ENCODE measurements at places on chromosomes 12 and 14. TPM values are rescaled to one million over a fixed set of nuclear protein-coding genes. Genes with fewer than 3 reads are reported as not detected.
A peak's percentile ranks its signal among the peaks of the same experiment; 100 is the strongest.

Gene CLEC4E
- not detected for total RNA-seq

Gene ART4
- total RNA-seq: not detected

Gene LRRC23
- total RNA-seq: 7.7 TPM

Gene CFAP73
- total RNA-seq: not detected

Gene SIX4
- total RNA-seq: 13.6 TPM

Gene ACSM4
- not detected for total RNA-seq

Gene TAMALIN
- 4.8 TPM for total RNA-seq

Gene DYNLL1
- total RNA-seq: 546 TPM

Gene CBLN3
- total RNA-seq: 0.80 TPM

- H3K27me3 ChIP-seq: peaks cover 3% of the 10 kb centered on the region
- H3K4me3 ChIP-seq: no peak overlapping the region
- H3K4me1 ChIP-seq: no peaks in the 10 kb centered on the region
- DNase-seq: no peak
- no peaks in the 10 kb centered on the region for H3K36me3 ChIP-seq
- H3K27ac ChIP-seq: no peak overlapping the region
Observed at GRCh38 chr12:94841904-94842610, 161.4 kb downstream of the NDUFA12 start.

- no peaks in the 10 kb centered on the region for H3K4me1 ChIP-seq
- H3K27ac ChIP-seq: no peak overlapping the region
- H3K27me3 ChIP-seq: no peaks in the 10 kb centered on the region
- no peaks in the 10 kb centered on the region for H3K36me3 ChIP-seq
- no peak overlapping the region for H3K4me3 ChIP-seq
Observed at GRCh38 chr12:100184549-100185145, 16.0 kb upstream of the ACTR6 start.

DNA sequence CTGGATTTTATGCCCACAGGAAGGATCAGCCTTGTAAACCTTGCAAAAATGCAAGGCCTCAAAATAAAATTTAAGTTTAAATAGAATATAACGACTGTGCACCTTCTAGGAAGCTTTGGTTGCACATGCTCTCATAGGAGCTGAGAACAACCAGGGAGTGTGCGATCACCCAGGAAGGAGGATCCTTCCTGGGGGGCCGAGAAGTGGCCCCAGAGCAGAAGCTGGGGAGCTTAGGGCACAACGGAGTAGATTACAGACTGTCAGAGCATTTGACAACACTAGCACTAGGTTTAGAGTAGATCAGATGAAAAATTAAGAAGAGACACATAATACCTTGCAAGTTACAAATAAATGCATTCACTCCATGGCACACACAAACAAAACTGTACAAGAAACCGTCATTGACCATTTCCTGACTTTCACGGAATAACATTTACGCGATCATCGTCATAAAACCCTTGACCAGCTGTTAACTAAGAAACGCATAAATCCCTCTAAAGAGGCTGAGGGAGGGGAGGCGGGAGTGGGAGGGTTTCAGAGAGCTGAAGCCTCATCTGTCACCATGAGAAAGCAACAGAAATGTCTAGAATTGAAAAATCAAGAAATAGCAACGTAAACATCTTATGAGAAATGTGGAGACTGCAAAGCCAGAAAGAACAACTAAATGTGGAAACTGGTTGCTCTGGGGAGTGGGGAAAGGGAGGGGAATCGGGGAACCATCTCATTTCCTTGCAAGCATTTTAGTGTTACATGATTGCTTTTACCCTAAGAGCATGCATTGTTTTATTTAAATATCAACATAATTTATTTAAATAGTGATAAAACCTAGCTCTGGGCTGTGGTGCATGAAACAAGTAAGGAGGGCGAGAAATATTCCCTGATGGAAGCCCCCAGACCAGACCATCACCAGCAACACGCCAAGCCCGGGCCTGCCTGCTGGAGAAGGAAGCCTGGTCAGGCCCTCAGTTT, 13.1 kb upstream of the CCDC85C start:
- no peaks in the 10 kb centered on the region for H3K27me3 ChIP-seq
- H3K4me1 ChIP-seq: peaks cover 28% of the 10 kb centered on the region
- H3K4me3 ChIP-seq: no peak overlapping the region
- no peaks in the 10 kb centered on the region for H3K36me3 ChIP-seq
- no peak for DNase-seq

DNA sequence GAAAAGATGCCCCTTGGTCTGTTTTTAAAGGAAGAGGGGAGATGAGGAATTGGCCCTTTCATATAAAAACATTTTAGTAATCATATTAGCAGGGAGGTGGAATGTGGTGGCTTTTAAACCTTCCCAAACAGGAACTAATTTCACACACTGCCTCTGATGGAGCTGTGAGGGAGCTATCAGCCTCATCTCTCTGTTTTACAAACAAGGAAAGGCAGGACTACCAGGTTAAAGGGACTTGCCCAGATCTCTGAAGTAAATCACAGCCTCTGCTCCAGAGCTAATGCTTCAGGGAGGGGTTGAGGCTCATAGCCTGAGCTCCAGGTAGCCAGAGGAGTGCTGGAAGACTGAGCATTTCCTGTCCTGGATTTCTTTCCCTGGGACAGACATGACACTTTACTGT, 1.1 kb upstream of the BMP4 start:
- H3K27me3 ChIP-seq: peaks cover 98% of the 10 kb centered on the region
- no peak overlapping the region for H3K4me3 ChIP-seq
- no peak for DNase-seq
- peaks cover 5% of the 10 kb centered on the region for H3K4me1 ChIP-seq
- H3K27ac ChIP-seq: no peak overlapping the region

- DNase-seq: peak; percentile 74
- no peak overlapping the region for H3K27ac ChIP-seq
- H3K27me3 ChIP-seq: no peaks in the 10 kb centered on the region
- no peaks in the 10 kb centered on the region for H3K36me3 ChIP-seq
Observed at GRCh38 chr12:109393437-109394345, 46.0 kb downstream of the MYO1H start.

GRCh38 chr12:57446292-57446960, 8.7 kb upstream of the INHBE start:
- no peaks in the 10 kb centered on the region for H3K4me1 ChIP-seq
- no peak overlapping the region for H3K27ac ChIP-seq

DNA sequence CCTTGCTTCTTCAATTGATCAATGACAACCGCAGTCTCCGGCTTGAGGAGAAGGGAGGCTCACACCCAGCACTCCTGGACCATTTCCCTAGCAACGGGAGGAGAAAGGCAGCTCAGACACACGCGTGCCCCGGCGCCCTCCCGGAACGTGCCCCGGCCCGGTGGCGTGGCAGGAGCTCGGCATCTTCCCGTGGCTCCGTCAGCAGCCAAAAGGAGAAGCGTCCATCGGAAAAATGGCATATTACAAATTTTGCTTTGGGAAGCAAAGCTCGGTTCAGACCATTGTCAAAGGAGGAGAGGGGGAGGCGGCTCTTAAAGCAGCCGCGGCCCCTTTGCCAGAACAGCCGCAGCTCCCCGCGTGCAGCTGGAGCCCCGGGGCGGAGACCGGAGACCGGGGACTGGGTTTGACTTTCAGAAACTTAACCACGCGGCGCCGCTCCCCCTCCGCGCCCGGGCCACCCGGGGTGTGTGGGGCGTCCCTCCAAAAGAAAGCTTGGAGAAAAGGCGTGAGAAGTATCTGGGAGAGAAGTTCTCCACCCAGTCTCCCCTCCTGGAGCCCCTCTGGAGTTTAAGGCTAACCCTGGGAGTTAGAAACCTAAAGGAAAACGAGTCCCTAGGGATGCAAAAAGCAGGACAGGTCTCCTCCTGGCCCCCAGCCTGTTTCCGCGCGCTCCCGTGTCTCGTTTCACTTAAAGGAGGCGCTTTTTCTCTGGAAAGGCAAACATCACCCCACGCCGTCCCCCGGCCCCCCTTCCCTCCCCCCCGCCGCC, 545 bp downstream of the PPFIA2 start:
- H3K27me3 ChIP-seq: peaks cover 37% of the 10 kb centered on the region
- peak; percentile 66 for DNase-seq
- H3K27ac ChIP-seq: no peak overlapping the region
- H3K4me3 ChIP-seq: peak overlapping the region; percentile 49

- no peak overlapping the region for H3K27ac ChIP-seq
- H3K36me3 ChIP-seq: no peaks in the 10 kb centered on the region
Observed at GRCh38 chr12:115871714-115872113, 405.8 kb downstream of the MED13L start.

GRCh38 chr14:97381309-97381708, 584.1 kb downstream of the VRK1 start:
- H3K4me3 ChIP-seq: no peak overlapping the region
- no peaks in the 10 kb centered on the region for H3K27me3 ChIP-seq
- DNase-seq: no peak
- H3K36me3 ChIP-seq: no peaks in the 10 kb centered on the region
- no peak overlapping the region for H3K27ac ChIP-seq
- peaks cover 5% of the 10 kb centered on the region for H3K4me1 ChIP-seq

- no peak for DNase-seq
- no peaks in the 10 kb centered on the region for H3K4me1 ChIP-seq
- no peaks in the 10 kb centered on the region for H3K27me3 ChIP-seq
Observed at GRCh38 chr14:24262821-24263733, at the start of gene TGM1. TSS of gene TGM1 (minus strand) at chr14:24263177. CDS start at chr14:24262352, 825 bp downstream.

DNA sequence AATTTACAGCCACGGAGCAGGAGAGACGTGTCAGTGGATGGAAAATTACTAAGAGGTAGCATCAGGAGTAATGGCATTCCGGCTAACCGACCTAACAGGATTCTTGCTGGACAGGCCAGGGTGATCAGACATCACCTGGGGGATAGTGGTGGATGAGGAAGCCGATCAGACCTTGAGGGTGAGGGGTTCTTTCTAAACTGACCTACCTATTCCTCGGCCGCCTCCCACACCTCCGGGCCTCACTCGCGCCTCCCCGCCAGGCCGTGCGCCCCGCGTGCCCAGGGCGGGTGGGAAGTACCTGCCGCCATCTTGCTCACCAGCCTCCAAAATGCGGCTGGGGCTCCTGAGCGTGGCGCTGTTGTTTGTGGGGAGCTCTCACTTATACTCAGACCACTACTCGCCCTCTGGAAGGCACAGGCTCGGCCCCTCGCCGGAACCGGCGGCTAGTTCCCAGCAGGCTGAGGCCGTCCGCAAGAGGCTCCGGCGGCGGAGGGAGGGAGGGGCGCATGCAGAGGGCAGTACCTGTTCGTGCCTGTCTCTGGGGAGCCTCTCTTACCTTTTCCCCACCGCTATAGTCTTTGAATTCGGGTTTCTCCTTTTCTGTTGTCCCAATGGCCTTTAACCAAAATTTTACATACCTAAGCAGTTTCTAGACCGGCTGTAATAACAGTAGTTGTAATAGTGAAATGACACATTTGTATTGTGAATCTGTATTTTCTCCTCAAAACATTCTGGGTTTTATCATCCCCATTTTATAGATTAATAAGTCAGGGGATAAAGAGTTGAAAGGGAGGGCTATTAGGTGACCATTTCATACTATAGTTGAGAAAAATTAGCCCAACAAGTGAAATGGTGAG, at the start of gene TMPRSS12:
TMPRSS12 (plus strand) TSS at position 290 of the 857 bp plus-strand sequence; CDS start at position 329, 39 bp downstream.
- H3K4me1 ChIP-seq: no peaks in the 10 kb centered on the region
- H3K27ac ChIP-seq: no peak within 1 kb of the TSS
- H3K36me3 ChIP-seq: no peaks in the 10 kb centered on the region
- DNase-seq: no peak

DNA sequence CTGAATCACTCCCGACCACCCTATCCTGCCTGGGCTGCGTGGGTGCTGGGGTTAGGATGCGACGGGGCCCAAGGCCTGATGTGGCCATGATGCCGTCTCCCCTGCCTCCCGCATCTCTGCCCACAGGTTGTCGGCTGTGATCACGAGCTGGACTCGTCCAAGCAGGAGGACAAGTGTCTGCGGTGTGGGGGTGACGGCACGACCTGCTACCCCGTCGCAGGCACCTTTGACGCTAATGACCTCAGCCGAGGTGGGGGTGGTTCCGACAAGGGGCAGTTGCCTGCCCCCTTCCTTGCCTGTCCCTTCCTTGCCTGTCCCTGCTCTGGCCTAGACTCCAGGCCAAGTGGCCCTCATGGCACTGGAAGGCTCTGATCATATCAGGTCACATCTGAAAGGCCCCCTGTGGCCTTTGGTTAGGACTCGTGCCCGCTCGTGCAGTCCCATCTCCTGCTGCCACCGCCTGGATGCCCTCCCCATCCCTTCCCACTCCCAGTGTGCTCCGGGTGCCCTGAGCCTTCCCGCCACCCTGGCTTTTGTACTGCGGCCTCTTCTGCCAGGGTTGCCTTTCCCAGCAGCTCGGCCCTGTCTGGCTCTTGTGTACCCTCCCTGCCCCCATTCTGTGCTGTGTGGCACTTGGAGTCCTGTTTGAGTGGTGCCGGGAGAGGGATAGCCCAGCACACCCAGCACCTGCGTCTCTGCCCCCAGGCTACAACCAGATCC, 13.6 kb downstream of the PAPLN start:
- no peak overlapping the region for H3K27ac ChIP-seq
- H3K4me3 ChIP-seq: no peak overlapping the region
- no peaks in the 10 kb centered on the region for H3K4me1 ChIP-seq
- H3K36me3 ChIP-seq: no peaks in the 10 kb centered on the region
- no peaks in the 10 kb centered on the region for H3K27me3 ChIP-seq

DNA sequence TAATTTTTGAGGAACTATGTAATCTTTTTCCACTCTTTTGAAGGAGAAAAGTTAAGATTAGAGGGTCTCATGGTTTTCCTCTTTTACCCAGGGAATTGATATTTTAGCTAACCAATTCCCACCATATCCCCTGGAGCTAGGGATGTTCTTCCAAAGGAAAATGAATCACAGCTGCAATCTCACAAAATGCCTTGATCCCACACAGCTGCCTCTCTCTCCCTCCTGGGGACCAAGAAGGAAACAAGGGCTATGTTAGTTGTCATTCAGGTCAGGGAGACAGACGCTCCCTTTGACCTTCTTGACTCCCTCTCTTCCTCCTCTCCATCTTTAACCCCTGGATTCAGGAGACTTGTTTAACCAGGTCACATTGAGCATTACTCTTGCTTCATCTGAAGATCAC, 9.5 kb downstream of the DCN start:
- DNase-seq: no peak
- no peaks in the 10 kb centered on the region for H3K27me3 ChIP-seq
- no peaks in the 10 kb centered on the region for H3K4me1 ChIP-seq
- H3K4me3 ChIP-seq: no peak overlapping the region

GRCh38 chr14:24398653-24399446, at the start of gene NYNRIN:
TSS of gene NYNRIN (plus strand) at chr14:24399003. CDS start at chr14:24399247, 244 bp downstream.
- DNase-seq: peak; percentile 54
- H3K36me3 ChIP-seq: no peaks in the 10 kb centered on the region
- peak within 1 kb of the TSS; percentile 62 for H3K4me3 ChIP-seq
- peaks cover 18% of the 10 kb centered on the region for H3K4me1 ChIP-seq

DNA sequence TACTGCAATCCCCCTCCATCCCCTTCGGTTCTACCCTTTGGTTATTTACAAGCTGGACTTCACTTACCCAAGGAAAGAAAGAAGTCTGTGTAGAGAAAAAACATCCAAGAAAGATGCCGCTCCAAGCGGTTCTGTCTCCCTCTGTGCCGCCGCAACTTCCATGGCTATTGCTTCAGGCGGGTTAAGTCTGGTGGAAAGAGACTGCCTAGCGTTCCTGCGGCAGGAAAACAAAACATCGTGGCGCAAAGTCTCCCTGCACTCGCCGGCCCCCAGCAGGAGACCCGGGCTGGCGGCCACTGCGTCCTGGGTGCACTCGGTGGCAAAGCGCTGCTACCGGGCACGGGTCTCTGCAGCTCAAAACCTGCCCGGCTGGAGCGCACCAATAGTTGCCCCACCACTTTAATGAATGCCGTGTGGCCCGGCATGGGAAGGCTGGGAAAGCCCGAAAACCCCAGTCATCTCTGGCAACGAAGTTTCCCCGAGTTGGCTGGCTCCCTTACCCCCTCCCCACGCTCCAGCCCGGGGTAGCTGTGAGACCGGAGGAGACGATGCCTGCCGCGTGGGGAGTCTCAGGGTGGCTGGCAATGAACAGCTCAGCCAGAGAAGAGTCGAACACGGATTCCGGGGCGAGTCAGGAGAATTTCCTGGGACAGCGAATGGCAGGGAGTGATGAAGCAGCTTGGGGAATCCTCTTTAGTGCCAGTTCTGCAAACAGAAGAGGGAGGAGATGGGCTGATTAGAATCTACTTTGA, 3.5 kb upstream of the KCNK10 start:
- DNase-seq: no peak
- H3K4me3 ChIP-seq: no peak overlapping the region
- H3K36me3 ChIP-seq: no peaks in the 10 kb centered on the region
- no peak overlapping the region for H3K27ac ChIP-seq
- H3K4me1 ChIP-seq: no peaks in the 10 kb centered on the region
